ENCODE measurements at places on chromosomes 12 and 14. TPM values are rescaled to one million over a fixed set of nuclear protein-coding genes. Genes with fewer than 3 reads are reported as not detected.

- peak; percentile 27 for DNase-seq
Observed at GRCh38 chr14:100609941-100610391, 22.7 kb upstream of the BEGAIN start.

DNA sequence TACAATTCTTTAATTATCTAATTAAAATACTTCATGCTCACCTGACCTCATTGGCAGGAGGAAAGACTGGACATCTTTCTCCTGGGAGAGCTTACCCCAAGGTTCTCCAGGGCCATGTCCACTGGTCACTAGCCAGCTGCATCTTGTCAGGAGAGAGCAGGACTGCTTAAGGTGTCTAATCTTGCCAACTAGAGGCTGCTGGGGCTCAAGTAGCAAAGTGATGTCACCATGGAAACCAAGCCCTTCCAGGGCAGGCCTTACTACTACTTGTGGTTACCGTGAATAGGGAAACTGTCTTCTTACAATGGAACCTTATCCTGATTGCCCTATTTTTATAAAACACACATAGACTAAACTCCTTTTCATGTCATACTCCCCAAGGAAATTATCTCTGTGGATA lies 376.4 kb downstream of the SNAPC1 start:
- DNase-seq = no peak

DNA sequence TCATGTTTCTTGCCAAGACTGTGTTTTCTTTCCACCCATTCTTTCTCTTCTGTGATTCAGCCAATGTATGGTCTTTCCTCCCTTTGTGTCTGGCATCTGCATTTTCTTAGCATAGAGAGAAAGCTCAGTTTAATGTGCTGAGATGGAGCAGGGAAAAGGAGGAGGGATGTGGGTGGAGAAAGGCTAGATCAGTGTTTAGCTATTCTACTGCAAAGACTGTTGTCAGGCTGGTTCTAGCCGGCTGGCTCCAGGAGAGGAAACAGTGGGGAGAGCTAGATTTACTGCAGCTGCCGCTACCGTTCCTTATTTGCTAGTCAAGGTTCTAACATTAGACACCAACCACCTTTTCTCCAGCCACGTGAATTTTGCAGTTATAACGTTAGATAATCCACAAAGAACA lies 5.2 kb upstream of the RIMKLB start:
- DNase-seq = no peak

DNA sequence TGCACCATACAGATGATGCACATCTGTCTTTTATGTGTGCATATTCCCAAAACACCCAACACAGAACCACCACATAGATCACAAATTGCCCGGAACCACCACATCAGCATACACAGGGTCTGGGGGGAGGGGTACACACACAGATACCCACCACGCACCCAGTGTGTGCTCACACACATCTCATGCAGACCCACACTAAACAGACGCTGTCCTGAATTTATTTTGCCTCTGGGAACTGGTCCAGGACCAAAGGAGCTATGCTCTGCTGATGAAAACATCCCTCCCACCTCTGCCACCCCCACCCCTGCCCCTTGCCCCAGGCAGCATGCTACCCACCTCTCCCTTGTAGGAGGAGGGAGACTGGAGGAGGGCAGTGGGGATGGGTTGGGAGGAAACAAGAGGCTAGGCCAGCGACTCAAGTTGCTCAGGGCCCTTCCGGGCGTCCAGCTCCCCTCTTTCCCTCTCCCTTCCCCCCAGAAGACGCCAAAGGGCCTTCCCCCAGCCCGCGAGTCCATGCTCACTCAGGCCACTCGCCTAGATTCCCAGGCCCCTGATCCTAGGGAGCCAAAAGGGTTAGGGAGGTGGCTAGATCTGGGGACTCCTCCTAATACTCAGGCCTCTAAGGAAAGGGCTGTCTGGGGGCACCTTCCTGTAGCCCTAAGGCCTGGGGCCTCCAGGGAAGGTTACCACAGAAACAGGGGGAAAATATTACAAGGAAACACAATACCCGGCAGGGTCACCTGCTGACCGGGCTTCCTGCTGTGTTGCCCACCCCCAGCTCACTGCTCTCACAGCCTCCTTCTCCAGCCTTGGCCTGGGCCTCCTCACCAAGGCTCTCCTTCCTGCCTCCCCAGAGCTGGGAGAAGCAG lies 3.1 kb downstream of the HDAC7 start:
- DNase-seq = no peak

GRCh38 chr12:48819986-48820725 lies 1.9 kb downstream of the CACNB3 start:
- no peak for DNase-seq

DNA sequence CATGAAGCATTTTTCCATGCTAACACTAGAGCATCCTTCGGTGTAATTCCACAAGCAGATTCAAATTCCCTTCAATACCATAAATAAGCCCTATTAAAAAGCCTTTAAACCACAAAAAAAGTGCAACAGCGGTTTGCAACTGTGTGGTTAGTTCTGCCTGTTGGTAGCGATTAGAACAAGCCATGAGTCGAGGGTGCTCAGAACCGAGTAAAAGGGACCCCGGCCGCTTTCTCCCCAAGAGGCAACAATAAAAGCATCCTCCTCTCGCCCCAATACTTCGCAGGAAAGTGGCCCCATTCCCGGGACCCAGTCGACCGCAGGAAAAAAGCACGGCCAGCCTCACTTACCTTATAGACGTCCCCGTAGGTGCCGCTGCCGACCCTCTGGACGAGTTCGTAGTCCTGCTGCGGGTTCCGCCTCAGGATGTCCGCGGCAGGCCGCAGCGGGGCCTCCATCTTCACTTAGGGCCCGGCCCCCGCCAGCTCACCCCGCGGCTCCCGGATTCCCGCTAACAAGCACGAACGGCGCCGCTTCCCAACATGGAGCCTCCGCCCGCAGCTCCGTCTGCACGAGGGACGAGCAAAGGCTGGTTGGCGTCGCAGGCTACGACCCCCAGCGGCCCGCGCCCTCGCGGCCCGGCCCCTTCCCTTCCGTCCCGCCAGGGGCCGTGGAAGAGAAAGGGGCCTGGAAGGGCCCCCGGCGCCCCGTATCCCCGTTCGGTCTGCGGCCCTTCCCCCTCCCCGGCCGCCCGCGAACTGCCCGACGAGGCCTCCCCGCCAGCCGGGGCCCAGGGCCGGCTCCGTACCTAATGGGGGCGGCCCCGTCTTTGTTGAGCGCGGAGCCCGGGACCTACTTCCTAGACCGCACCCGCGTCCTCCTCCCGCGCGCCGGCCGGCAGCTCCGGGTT lies 521 bp downstream of the MAP4K5 start:
- peak; percentile 81 for DNase-seq

- DNase-seq = no peak
Observed at GRCh38 chr12:2309647-2310046, 256.9 kb downstream of the CACNA1C start.

GRCh38 chr12:21776175-21776574 lies 1.7 kb upstream of the KCNJ8 start:
- no peak for DNase-seq

BEST3 gene
- total RNA-seq = 0.30 TPM

BCL7A gene
- total RNA-seq = 15.8 TPM

OVCH1 gene
- total RNA-seq = 0.24 TPM

CFAP54 gene
- 0.22 TPM for total RNA-seq

SDSL gene
- total RNA-seq = 8.5 TPM

CLECL1 gene
- total RNA-seq = 0.76 TPM

VRK1 gene
- 6.2 TPM for total RNA-seq
